ENCODE measurements at places on chromosomes 11 and 22. TPM values are rescaled to one million over a fixed set of nuclear protein-coding genes. Genes with fewer than 3 reads are reported as not detected.
A peak's percentile ranks its signal among the peaks of the same experiment; 100 is the strongest.

GRCh38 chr11:21635394-21636145, 557.3 kb upstream of the ANO5 start:
- no peak for DNase-seq

DNA sequence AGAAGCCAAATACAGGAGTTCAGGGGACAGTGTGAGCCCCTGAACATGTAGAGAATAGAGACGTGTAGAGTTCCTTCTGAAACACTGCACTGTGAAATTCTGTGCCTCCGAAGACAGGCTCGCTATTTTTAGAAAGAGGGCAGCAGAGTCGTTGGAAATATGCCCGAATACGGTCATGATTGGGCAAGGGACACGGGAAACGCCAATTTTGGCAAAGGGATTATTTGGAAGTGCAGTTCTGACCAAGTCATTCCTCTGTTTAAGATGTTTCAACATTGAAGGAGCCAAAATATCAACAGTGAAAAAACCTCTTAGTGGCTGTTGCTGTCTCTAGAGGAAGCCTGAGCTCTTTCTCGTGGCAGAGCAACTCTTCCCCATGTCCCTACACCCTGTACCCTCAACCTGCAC, 9.5 kb upstream of the CBX6 start:
- DNase-seq: no peak

DNA sequence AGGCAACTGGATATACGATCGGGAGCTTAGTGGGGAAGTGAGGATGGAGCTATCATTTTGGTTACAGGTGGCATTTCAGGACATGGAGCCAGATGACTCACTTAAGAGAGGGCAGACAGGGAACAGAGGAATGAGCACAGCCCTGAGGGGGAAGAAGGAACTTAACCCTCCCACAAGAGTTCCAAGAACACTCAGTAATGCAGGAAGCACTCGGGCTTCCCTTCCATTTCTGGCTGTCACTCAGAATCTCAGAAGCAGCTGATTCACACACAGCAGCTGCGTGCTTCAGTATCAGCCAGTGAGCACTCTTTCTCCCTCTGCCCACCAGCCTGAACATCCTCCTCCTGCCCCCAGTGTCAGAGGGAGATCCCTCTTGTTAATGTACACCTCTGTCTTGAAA, 34.8 kb downstream of the EFCAB6 start:
- no peak for DNase-seq

DNA sequence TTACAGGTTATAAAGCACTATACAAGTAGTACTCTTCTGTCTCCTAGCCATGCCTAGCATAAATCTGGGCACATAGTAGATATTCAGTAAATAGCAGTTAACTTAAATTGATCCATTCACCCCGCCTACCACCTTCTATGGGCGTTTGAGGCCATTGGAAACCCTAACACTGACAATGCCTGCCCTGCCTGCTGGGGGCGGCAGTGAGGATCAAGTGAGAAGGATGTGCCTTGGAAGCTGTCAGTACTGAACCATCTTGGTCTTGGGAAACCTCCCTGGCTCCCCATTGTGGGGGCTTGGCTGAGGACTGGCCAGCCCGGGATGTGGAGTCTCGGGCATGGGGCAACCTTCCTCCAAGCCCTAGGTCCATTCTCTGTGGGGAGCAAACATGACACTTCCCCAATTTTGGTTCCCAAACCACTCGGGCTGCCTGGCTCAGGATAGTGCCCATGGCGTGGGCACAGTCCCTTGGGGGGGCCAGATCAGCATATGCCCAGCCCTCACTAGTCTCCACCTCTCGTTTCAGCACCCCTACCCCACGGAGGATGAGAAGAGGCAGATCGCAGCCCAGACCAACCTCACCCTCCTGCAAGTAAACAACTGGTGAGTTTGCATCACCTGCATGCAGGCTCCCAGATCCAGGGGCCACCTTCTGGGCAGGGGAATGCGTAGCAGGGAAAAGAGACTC, 67.4 kb downstream of the FEZ1 start:
- no peak for DNase-seq

GRCh38 chr22:50531962-50532674, 2.3 kb upstream of the TYMP start:
- peak; percentile 86 for DNase-seq

The MAPK11 gene
- total RNA-seq: 6.4 TPM

Data from osteocyte (in vitro differentiated cells).